ENCODE measurements at places on chromosomes 16 and 17.
A peak's percentile ranks its signal among the peaks of the same experiment; 100 is the strongest.

- DNase-seq: no peak
Observed at GRCh38 chr17:1201132-1201702, 21.4 kb upstream of the ABR start.

- DNase-seq: peak; percentile 92
Observed at GRCh38 chr17:80254396-80255251, 6.0 kb upstream of the RNF213 start.

DNA sequence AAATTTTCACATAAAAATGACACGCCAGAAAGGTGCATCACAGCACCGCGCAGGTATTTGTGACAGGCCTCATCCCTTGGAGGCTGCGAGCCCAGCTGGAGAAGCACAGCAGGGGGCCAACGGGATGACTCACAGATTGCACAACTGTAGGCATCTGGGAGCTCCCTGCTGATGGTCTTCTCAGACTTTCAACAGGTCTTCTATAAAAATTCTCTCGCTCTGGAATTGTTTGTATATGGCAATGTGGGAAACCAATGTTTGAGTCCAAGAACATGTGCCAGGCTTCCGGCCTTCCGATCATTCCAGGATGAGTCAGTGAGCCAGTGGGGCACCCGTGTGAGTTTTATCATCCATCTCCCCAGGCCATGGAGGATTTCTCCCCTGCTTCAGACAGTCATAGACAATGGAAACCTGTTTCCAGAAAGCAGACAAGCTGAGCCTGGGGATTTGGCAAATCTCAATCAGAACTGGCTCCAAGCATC lies 24.1 kb upstream of the ADORA2B start:
- DNase-seq: peak; percentile 99

GRCh38 chr16:29825145-29826044 lies 5.1 kb downstream of the MVP start:
- DNase-seq: peak; percentile 84

DNA sequence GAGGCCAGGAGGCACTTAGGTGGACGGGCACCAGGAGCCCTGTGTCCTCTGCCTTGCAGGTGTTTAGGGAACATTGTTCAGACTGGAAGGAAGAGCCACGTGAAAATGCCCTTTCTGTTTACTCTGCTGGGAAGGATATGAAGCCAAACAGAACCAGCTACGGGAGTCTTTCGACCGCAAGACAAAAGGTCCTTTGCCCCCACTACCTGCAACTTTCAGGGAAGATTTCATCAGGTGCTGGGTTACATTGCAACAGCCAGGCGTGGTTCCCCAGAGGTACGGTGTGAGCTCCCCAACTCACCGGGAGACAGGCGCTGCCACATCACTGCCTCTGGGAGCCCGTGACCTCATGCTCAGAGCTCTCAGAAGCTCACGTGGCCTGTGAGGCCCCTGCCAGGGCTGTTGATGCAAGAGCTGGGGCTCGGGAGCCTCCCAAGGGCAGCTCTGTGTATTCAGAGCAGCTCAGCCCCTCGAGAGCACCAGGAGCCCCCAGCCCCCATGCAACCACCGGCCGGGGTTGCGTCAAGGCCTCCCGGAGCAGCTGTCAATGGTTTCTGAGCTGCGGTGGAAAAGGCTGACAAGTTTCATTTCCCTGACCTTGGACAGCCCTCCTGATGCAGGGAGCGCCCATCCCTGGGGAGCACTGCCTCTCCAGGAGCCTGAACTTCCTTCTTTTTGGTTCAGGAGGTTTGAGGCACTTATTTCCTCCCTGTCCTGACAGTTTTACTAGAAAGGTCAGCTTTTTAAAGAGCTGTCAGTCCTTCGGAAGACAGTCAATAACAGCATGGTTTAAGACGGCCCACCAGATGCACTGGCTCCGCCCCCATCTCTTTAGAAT lies 42.1 kb downstream of the TBC1D16 start:
- DNase-seq: peak; percentile 96

DNA sequence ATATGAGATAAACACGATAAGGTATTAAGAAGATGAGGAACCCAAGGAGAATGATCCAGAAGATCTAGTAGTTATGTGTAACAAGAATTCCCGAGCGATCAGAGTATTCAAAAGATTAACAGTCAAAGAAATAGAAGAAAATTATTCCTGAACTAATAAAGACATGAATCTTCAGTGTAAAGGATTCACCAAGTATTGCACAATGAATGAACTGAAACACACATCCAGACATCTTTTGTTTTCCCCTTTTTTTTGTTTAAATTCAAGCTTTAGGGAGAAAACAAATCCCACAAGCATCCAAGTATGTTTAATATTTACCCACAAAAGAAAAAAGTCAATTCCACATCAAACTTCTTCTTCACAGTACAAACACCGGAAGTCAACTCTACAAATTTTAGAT lies 23.7 kb upstream of the MYOCD start:
- no peak for DNase-seq

DNA sequence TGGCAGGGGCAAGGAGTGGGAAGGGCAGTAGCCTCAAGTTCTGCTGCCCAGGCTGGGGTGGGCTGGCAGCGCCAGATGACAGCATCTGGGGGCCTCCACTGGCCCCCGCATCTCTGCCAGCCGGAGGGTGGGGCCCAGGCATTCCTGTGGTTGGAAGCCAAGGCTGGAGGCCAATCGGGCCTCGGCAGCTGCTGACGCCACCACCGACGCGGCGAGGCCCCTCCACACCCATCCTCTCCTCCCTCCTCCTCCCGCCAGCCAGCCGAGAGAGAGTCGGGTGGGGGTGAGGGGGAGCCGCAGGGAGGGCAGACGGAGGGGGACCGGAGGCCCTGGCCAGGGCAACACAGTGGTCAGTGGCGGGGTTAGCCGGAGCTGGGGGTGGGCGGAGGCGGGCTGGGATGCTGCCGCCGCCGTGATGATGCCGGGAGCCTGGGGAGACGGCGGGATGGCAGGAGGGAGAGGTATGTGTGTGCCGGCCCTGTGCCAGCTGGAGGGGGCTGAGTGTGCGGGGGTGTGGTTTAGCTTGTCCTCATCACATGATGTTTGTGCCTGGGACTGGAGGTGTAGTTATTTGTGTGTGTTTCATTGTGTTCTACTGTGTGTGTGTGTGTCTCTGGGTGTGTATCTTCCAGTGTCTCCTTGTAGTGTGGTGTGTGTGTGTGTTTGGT lies 36.6 kb downstream of the ARHGAP23 start:
- DNase-seq: peak; percentile 96

GRCh38 chr16:17777408-17777863 lies 306.7 kb upstream of the XYLT1 start:
- peak; percentile 70 for DNase-seq

DNA sequence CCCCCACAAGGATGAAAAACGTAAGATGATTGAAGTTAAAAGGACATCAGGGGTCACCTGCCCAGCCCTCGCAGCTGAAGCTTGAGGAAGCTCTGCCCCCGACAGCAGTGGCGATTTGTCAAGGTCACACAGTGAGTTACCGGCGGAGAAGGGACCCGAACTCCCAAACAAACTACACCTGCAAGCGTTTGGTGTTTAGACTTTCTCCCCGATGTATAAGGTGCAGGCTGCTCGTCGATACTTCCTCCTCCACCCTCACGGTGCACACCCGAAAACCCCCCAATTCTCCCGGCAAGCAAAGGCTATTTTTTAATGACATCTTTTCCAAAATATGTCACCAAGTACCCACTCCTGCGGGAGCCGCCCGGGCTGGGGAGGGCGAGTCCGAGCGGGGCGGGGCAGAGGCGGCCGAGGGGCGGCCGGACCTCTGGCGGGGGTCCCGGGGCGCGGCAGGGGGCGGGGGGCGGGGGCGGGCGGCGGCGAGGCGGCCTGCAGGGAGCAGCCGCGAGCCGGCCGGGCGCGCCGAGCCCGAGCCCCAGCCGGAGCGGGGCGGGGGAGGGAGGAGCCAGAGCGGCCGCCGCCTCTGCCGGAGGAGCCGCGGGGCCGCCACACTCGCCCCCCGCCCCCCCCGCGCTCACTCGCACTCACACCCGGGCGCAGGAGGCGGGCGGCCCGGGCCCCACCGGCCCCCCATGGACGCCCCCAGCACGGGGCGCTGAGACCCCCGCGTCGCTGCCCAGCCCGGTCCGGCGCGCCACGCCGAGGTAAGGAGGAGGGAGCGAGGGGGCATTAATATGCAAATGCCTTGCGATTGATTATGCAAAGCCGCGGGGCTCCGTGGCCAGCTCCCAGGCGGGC lies at the start of gene THRA:
Gene THRA (plus strand): TSS at position 637 of the 858 bp plus-strand sequence. CDS start 11,524 bp downstream, outside the sequence.
- DNase-seq: peak; percentile 64

- no peak for DNase-seq
Observed at GRCh38 chr17:17633310-17633709, 41.8 kb upstream of the PEMT start.

- DNase-seq: no peak
Observed at GRCh38 chr16:66605979-66606751, 1.7 kb downstream of the CMTM3 start.

- no peak for DNase-seq
Observed at GRCh38 chr17:82188001-82188961, 24.4 kb downstream of the CCDC57 start.

- DNase-seq: no peak
Observed at GRCh38 chr17:8117367-8117979, 841 bp downstream of the ALOXE3 start.

GRCh38 chr17:77147357-77147801 lies 6.6 kb downstream of the SEC14L1 start:
- no peak for DNase-seq

DNA sequence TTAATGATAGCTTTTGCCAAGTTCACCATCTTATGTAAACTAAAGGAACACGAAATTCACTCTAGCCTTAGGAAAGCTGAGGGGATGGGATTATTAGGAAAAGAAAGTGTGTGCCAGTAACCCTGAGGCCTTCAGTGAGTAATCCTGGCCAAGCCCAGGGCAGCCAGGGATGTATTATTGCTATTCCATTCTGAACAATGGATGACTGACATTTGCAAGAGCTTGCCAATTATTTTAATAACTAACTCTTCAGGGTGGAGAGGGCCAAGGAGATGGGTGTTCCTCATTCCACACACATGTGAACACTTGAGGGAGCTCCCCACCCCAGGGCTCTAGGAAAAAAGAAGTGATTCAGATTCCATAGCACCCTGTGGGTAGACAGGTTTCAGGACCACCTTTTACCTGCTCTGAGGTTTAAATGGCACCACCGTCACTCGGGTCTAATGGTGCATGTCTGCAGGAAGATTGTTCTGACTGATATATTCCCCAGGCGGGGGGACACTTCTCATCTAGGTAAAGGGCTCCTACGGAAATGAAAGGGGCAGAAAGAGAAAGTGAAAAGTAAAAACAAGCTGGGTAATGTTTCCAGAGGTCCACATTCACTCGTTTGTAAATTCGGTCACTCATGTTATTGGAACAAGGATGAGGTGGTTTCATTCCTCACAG lies 41.5 kb downstream of the TK2 start:
- peak; percentile 25 for DNase-seq

GRCh38 chr17:67558740-67559380 lies 158.9 kb upstream of the NOL11 start:
- no peak for DNase-seq

GRCh38 chr17:79485991-79486390 lies 124.9 kb downstream of the RBFOX3 start:
- DNase-seq: no peak
